Stimulated activated CD4-positive, alpha-beta T cell treated with anti-CD3 and anti-CD28 coated beads, Interleukin-1b, Interleukin-23, amount 100 ng/mL, for 48 hours (primary cell): ENCODE measurements at places on chromosomes 1 and 21.
A peak's percentile ranks its signal among the peaks of the same experiment; 100 is the strongest.

GRCh38 chr21:15293240-15293639 lies 228.4 kb upstream of the NRIP1 start:
- DNase-seq, result no peak

DNA sequence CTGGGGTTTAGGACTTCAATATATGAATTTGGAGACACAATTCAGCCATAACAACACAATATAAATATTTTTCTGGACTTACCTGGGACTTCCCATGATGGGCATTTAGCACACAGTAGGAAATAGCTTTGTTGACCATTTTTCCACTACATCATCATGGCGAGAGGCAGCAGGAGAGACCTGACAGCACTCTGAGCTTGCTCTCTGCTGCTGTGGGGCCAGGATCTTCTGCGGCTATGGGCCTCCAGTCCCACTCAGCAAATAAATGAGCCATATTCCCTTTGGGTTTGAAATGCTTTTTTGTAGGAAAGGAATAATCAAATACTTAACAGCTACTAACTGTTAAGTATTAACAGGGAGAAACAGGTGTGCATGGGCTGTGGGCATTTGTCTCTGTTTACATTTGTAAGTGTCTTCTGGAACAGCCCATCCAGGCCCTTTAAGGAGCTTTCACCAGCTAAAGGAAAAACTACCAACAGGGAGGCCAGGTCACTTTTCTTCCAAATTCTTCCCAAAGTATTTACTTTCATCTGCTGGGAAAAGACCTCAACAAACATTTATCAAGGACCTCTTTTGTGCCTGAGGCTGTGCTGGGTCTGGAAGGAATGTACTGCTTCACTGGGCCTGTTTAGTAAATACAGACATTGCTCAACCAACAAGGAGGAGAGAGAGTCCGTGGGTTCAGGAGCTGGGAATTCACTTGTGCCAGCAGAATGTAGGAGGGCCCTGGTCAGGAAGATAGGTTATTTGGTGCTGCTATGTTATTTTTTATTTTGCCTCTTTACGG lies 133.2 kb downstream of the LRIG2 start:
- DNase-seq, result no peak

DNA sequence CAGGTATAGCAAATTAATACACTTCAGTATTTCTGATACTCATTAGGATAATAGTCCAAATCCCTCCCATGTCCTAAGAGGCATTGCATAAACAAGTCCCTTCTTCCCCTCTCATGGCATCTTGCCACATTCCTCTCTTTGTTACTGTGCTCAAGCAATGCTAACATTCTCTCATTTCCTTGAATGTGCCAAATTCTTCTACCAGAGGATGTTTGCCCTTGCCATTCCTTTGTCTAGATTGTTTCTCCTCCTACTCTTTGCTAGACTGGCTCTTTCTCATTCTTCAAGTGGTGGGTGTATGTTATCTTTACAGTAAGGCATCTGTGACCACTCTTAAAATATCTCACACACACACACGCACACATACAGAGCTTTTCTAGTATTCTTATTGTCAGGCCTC lies 621.0 kb upstream of the CXADR start:
- DNase-seq, result no peak

DNA sequence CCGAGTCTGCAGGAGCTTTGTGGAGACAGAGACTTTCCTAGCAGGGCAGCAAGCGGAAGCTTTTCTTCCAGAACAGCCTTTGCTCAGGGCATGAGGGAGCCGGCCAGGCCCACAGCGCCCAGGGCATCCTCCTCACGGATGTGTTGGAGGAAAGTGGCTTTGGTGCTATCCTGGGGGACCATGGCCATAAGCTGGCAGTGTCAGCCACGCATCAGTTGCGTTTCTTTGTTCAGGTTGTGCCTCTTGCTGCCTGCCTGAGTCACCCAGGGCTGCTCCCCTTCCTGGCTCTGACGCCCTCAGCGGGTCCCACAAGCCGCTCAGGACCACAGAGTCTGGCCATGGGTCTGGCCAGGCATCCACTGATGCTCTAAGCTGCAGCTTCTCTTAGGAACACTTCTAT lies 39.6 kb upstream of the PRSS38 start:
- DNase-seq, result no peak

DNA sequence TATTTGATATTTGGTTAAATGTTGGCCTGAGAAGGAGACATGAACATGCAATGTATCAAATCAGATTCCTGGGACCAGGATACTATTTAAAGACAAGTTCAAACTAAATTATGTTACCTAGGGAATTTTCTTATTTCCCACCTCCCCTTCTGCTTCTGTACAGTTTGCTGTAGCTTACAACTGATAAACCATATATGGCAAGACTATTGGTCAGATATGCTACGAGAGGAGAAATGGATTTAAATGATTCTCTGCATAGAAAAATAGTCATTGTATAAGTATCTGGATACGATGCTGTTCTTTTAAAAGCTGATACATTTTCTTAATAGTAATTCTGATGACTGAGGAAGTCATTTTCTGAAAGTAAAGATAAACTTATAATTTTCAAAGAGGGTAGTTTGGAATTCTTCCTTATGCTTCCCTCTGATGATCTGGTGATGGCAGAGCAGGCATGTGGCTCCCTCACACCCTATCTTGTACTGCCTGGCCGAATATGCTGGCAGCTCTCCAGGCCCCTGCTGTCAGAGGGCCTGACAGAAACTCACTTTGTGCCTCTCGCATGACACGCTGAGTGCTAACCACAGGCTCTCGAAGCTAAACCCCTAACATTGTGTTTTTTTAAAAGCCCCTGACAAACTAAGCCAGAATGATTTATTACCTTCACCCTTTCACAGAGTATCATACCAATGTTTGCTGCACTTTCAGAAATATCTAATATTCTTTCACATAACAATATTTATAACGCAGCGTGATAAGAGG lies 19.4 kb downstream of the RRP15 start:
- DNase-seq, result no peak

GRCh38 chr1:156709757-156710489 lies 4.5 kb upstream of the CRABP2 start:
- DNase-seq, result no peak

DNA sequence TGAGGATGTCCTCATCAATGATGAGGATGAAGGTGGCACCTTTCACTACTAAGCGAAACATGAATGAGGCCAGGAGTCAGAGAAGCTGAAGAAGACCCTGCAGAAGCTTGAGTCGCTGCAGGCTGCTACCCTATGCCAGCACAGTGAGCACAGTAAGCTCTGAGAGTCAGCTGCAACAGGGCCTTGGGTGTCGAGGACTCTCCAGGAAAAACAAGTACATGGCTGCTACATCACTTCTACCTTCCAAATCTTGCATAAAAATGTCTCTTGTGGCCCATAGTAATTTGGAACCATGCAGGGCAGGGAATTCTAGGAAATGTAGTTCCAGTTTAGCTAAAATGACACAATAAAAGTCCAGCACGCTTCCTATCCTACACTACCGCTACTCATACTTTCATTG lies 51.5 kb upstream of the KIRREL1 start:
- DNase-seq, result no peak

GRCh38 chr1:170096806-170097340 lies 22.4 kb upstream of the KIFAP3 start:
- no peak for DNase-seq

DNA sequence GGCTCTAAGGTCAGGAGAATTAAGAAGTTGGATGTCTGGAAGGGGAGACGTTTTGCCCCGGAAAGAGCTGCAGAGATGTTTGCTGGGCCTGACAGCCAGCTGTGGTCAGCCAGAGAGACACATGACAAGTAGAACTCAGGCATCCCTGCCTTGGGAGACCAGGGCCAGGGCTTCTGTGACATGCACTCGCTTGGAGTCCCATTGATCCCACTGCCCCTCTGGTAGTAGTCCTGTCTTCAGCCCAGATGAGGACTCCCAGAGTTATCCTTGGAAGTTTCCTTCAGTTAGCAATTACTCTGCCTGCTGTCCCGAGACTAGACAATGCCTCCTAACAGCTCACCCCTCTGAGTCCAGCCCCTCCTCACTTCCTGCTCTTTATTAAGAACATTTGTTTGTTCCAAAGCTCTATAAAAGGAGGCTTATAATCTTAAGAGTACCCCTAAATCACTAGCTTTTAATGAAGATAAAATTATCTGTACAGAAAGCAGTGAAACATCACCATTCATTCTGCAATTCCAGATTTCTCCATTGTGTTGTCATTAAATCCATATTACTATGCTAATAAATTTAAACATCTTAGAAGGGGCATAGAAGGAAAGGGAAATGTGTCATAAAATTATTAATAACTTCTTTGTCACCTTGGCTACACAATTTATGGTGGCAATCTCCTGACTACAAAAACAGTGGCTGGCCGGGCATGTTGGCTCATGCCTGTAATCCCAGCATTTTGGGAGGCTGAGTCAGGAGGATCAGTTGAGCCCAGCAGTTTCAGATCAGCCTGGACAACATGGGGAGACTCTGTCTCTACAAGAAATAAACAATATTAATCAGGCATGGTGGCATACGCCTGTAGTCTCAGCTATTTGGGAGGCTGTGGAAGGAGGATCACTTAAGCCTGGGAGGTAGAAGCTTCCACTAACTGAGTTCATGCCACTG lies 94.2 kb downstream of the KCNK1 start:
- DNase-seq, result no peak

DNA sequence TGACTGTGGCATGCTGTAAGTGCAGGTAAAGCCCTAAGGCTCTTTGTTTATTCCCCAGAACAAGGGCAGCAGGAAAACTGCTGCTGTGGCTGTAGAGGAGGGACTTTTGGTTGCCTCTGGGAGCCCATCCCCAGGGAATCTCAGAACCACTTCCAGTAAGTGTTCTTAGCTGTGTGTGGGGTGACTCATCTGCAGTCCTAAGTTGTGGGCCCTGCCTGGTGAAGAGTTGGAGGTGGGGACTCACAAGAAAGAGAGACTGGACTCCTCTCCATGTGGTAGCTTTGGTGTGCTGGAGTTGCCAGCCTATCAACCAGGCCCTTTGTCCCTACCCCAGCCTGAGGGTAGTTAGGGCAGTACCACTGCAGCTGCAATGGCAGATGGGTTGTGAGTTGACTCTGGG lies 24.0 kb upstream of the DENND1B start:
- no peak for DNase-seq

DNA sequence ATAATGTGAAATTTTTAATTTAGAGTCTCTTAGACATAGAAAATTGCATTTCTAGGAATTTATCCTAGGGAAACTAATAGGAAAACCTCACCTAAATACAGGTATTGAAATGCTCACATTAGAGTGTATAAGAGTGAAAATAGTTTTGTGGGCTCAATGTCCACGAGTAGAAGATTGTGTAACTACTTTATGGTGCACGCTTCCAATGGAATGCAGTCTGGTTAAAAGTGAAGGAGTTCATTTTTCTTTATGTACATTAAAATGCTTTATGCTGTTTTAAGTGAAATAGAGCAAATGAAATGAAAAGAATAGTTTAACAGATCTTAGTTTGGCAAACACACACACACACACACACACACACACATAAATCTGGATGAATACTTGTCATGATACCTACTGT lies 278.2 kb downstream of the USP25 start:
- DNase-seq, result no peak

DNA sequence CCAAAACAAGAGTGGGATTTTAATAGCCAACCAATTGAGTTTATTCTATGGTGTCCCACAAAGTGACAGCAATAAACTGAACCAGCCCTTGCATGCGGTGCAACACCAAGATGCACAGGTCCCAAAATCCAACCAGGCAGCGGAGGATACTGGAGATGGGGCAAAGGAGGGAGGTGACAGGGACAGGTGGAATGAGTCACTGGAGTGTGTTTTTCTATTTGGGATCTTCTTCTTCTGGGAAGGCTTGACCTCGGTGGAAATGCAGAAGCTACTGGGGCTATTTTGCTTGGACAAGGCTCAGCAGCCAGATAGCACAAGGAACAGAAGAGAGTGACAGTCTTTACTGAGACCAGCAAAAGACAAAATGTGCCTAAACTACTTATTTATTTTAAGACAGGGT lies 97.5 kb downstream of the PLXNA2 start:
- no peak for DNase-seq

DNA sequence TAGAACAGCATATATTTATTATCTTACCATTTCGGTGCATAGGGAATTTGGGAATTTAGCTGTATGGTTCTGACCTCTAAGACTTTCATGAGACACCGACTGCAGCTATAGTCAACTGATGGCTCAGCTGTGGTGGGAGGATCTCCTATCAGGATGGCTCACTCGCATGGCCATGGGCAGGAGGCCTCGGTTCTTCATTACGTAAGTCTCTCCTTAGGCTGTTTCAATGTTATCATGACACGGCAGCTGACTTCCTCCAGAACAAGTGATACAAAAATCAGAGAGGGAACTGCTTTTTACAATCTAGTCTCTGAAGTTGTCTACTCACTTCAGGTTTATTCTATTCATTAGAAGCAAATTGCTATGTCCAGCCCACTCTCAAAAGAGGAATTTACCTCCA lies 13.3 kb upstream of the CAPN8 start:
- no peak for DNase-seq

GRCh38 chr1:108850929-108851328 lies 6.0 kb downstream of the AKNAD1 start:
- no peak for DNase-seq

- no peak for DNase-seq
Observed at GRCh38 chr1:55466921-55467320, 251.8 kb upstream of the USP24 start.

DNA sequence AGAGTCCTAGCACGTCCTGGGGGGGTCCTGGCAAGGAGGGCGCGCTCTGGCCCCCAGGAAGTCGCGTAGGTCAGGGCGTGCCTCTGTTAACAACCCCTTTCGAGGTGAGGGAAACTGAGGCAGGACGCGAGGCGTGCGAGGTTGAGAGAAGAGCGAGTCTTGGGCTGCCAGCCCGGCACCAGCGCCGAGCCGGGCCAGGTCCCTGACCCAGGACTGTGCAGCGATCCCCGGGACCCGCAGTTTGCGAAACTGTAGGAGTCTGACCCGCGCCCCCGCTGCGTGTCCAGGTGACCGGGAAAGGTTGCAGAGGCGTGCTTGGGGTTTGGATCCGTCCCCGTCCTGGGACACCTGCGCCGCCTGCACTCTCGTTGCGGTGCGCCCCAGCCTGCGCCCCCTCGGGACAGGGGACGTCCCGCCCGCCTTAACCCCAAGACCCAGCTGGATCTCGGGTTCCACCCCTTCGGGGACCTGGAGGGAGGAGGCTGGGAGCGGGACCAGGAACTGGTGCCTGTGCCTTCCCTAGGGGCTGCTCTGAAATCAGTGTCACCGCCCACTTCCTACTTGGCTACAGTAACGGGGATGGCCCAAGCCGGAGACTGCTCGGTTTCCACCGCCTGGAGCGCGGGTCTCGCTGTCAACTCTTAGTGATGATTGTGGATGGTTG lies 493 bp downstream of the DISC1 start:
- peak; percentile 35 for DNase-seq

DNA sequence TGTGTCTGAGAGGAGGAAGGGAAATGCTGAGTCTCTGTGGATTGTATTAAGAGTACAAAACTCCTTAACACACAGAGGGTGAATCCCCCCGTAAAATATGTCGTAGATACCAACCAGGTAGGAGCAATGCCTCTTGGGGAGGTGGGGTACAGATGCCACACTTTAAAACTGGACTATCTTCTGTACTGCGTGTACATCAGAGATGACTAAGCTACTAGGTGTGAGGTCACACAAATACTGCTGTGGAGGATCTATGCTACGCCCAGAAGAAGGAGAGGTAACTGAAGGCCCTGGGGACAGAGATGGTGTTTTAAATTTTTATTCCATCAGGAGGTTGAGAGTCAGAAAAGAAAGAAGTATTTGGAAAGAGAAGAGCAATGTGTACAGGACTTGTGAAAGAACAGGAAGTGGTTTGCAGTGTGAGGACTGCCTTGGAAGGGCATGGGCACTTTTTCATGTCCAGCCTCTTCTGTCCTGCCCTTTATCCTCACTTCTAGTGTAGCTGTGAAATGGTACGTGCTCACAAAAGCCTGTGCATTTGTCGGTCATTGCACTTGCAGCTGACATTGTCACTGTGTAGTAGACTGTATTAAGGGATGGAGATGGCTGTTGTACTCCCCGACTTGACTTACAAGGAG lies 287.8 kb upstream of the CHRM3 start:
- DNase-seq, result no peak
